ENCODE measurements at places on chromosomes 4 and X. TPM values are rescaled to one million over a fixed set of nuclear protein-coding genes. Genes with fewer than 3 reads are reported as not detected.

GRCh38 chr4:114012749-114013148, 33.3 kb upstream of the ARSJ start:
- no peak for DNase-seq

DNA sequence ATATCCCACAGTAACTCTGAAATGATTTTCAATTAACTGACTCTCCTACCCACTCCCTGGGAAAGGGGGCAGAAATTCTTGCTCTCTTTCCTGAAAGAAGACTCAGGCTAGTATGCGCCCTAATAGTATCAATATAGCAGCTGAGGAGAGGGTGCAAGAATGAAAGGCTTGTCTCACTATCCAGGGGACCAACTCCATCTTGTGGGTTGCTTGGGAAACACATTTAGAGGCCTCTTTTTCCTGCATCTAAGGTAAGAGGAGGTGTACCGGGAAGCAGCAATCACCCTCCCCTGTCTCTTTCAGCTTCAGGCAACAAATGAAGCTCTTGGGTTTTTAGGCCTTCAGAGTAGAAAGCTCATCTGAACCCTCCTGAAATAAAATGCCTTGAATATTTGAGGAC, 11.3 kb downstream of the TMEM255A start:
- DNase-seq = no peak

The CNGA2 gene
- not detected for total RNA-seq

The PPBP gene
- total RNA-seq = not detected

The ZNF674 gene
- 1.2 TPM for total RNA-seq

DNA sequence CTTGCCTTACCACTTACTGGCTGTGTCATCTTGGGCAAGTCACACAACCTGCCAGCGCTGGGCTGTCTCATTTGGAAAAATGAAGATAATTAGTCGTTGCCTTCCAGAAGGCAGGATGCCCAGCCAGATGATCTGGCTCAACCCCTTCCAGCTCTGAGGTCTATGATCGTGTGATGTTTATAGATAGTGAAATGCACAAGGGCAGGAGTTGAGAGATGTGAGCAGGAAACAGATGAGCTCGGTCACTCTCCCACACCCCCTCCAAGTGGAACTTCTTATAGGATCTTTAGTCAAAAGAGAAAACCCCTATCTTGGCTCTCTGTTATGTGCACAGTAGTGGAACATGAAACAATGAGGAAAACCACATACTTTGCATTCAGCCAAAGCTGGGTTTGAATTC, 336.8 kb upstream of the PPARGC1A start:
- DNase-seq = no peak

- peak; percentile 82 for DNase-seq
Observed at GRCh38 chrX:69615779-69616456, at the start of gene EDA. EDA (plus strand) TSS chrX:69616113.

The PASD1 gene
- not detected for total RNA-seq

DNA sequence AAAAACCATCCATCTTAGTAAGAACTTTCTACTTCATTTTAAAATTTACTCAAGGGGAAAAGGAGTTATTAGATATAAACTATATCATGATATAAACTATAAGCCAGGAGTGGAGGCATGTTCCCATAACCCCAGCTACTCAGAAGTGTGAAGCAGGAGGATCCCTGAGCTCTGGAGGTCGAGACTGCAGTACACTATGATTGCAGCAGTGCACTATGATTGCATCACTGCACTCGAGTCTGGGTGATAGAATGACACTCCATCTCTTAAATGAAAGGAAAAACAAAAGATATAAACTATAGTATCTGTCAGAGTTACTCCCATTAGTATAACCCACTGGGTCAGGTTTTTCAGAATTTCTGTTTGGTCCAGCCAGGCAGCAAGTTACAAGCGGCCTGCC, 47.6 kb downstream of the RPS3A start:
- DNase-seq = no peak

DNA sequence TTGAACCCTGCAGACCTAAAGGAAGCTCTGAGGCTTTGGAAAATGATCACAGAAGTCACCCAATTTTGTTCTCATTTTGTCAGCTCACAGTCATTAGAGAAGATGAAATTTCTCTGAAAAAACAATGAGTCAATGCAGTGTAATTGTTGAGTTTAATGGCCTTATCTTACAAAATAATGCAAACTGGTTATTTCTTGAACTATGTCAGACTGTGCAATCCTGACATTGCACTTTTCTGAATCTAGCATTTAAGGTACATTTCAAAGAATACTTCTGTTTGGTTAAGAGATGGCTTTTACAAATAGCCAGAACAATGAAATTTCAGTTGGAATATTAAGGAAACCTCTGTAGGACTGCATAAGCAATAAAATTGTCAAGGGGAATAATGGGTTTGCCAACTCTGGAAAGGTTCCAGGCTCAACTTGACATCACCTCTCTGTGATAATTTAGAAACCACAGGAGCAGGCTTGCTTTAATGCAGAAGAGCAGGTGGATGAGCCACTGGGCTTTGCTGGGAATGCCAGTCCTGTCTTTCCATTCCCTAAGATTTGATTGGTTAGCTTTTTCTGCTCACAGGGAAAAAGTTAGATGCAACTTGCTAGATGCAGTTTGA, 222.8 kb downstream of the FRMPD4 start:
- DNase-seq = peak; percentile 39

DNA sequence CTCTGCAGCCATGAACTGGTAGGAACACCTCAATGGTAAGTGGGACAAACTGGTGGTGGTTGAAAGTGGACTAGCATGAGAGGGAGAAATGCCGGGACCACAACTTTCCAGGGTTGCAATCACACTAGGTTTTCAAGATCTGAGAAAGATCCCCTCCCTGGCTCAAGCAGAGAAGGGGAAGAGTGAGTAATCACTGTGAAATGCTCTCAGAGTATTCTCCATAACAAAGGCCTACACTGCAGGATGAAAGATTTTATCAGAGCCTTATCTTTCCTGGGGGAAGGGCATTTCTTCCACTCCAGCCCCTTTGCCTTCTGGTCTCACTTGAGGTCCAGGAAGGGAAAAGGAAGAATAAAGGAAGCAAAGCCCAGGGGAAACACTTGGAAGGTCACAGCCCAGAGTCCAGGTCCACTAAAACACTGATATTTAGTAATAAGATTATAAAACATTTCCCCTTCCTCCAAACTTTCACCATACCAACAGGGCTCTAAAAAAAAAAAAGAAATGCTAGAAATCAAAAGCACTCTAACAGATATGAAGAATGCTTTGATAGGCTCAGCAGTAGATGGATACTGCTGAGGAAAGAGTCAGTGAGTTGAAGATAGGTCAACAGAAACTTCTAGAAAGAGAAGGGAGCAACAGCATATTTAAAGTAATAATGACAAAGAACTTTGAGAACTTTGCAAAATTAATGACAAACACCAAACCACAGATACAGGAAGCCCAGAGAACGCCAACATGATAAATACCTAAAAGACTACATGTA, 95.9 kb downstream of the WDFY3 start:
- DNase-seq = peak; percentile 50

- no peak for DNase-seq
Observed at GRCh38 chrX:9278475-9279233, 186.2 kb upstream of the TBL1X start.

DNA sequence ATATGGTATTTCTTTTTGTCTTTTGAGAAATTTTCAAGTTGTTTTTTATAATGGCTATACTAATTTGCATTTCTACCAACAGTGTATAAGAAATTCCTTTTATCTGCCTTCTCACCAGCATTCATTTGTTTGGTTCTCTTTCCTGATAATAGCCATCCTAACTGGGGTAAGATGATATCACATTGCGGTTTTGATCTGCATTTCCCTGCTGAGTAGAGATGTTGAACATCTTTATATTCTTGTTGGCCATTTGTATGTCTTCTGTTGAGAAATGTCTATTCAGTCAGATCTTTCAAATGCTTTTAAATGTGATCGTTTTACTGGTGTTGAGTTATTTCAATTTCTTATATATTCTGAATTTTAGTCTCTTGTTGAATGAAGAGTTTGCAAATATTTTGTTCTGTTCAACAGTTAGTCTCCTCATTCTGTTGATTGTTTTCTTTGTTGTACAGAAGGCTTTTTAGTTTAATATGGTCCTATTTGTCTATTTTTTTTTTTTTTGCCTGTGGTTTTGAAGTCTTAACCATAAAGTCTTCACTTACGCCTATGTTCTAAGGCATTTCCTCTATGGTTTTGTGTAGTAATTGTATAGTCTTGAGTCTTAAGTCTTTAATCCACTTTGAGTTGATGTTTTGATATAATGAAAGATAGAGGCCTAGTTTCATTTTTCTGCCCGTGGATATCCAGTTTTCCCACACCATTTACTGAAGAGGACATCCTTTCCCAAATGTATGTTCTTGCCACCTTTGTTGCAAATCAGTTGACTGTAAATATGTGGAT, 1566.9 kb downstream of the STIM2 start:
- no peak for DNase-seq

The SLC10A4 gene
- not detected for total RNA-seq

DNA sequence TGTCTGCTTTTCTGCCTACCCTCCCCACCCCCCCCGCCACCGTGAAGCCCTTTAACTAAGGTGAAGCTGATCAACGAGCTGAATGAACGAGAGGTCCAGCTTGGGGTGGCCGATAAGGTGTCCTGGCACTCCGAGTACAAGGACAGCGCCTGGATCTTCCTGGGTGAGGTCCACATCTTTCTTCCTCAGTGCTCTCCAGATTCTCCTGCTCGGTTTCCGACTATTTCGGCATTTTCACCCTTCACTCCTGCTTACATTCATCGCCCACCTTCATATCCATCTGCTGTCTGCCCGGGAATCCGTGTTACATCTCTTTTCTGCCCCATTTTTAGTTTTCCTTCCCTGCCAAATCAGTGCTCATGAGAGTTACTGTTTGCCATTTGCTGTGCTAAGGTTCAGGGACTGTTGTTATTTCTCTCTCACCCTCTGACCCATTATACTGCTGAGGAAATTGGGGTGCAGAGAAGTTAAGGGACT, 459 bp downstream of the RBMX2 start:
- DNase-seq = no peak

GRCh38 chrX:154457491-154458115, 478 bp upstream of the PLXNA3 start:
- DNase-seq = peak; percentile 30

DNA sequence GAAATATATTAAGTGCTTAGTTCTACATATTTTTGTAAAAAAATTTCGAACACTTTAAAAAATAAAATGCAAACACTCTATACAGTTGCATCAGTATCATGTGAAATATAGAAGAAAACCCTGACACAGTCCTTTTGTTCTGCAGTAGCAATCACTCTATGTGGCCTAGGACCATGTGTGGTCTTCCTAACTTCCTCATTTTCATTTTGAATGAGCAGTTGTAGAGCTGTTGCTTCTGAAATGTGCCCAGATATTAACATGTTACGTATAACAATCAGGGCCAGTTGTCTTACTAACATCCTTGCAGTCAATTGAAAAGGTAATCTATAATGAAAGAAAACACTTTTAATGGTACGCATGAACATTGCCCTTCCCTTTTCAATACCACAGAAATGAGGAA, 107.9 kb downstream of the ZNF827 start:
- DNase-seq = no peak

The NUDT6 gene
- 37.7 TPM for total RNA-seq

The TRIM60 gene
- total RNA-seq = not detected

- DNase-seq = no peak
Observed at GRCh38 chr4:15659768-15660570, 4.8 kb upstream of the FBXL5 start.

Data from Caki2 (cell line).